ENCODE measurements at places on chromosomes 6 and 20.

GRCh38 chr6:52876056-52876787, 33.3 kb downstream of the GSTA3 start:
- H3K4me1 ChIP-seq: peaks cover 4% of the 10 kb centered on the region
- H3K27me3 ChIP-seq: no peaks in the 10 kb centered on the region
- H3K4me3 ChIP-seq: no peak overlapping the region
- H3K36me3 ChIP-seq: no peaks in the 10 kb centered on the region
- H3K27ac ChIP-seq: no peak overlapping the region

DNA sequence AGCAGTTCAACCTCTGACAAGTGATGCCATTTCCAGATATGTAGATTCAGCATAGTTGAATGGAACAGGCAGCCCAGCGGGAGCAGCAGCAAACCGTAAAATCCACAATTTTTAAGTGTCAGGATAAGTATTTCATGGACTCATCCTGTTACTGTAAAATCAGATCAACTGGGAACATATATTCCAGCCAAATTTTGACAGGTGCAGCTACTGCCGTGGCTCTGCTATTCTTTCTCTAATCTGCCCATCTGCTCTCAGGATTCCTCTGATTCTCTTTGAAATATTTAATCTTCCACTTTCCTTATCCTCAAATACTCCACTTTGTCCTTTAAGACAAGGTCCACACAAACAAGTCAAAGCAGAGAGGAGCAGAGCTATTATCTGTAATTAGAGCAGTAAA, 245.4 kb upstream of the ASCC3 start:
- H3K4me1 ChIP-seq: no peaks in the 10 kb centered on the region
- no peak overlapping the region for H3K4me3 ChIP-seq
- H3K36me3 ChIP-seq: no peaks in the 10 kb centered on the region
- no peak for DNase-seq

DNA sequence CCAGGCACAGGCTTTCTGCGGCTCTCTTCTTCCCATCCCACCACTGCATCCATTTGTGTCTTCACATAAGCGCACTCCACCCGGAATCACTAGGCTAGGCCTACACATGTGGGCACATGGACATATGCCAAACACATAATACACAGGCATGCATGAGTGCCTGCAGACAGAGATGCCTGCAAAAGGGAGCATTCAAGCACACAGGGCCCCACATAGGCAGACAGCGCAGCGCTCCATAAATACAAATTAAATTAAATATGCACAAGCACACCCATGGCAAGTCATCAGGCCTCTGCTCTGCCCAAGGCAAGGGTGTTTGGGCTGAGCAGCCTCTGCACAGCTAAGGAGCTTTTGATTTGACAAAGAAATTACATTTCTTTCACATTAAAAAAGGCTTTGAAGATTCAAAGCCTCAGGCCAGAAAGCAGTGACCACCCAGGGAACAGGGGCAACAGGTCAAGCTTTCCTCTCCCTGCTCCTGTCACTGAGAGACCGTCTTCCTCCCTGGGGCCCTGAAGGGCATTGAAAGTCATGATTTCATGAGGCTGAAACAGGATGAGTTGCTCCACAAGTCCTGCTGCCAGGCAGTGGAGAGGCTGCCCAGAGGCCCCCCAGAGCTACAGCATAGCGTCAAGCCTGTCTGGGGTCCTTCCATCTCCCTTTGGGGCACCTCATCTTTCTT, 134.2 kb upstream of the LRFN2 start:
- no peaks in the 10 kb centered on the region for H3K27me3 ChIP-seq
- H3K36me3 ChIP-seq: no peaks in the 10 kb centered on the region
- no peak overlapping the region for H3K4me3 ChIP-seq
- H3K27ac ChIP-seq: no peak overlapping the region

DNA sequence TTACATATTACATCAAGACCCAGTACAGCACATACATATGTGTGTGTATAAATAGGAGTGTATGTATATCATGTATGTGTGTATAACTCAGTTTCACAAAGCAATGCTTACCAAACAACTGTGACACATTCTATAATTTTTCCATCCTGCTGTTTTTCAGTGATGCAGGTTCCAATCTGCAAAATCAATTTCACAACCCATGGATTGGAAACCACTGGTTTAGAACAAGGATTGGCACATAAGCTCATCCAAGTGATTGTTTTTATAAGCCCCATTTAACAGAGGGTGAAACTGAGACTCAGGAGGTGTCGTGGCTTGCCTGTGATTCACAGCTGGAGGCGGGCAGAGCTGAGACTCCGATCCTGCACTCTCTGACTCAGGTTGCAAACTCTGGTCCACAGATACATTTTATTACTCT, 158.2 kb downstream of the ZMYND8 start:
- H3K27ac ChIP-seq: no peak overlapping the region
- H3K4me3 ChIP-seq: no peak overlapping the region
- DNase-seq: no peak
- no peaks in the 10 kb centered on the region for H3K36me3 ChIP-seq

DNA sequence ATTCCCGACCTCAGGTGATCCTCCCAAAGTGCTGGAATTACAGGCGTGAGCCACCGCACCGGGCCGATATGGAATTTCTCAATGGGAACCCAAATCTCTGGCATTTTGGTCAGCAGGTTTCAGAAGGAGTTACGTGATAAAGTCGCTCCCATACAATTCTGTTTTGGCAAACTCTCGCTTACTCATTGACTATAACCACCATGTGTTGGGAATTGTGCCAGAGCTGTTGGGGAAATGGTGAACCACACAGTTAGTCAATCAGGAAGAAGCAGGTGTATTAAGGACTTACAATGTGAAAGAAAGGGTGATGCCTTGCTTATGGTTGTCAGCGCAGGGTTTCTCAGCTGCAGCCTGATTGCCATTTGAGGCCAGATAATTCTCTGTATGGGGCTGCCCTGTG, 410.5 kb downstream of the QKI start:
- no peak overlapping the region for H3K27ac ChIP-seq
- no peak overlapping the region for H3K4me3 ChIP-seq
- H3K27me3 ChIP-seq: no peaks in the 10 kb centered on the region
- no peak for DNase-seq

GRCh38 chr6:90326404-90327057, 29.9 kb upstream of the BACH2 start:
- H3K36me3 ChIP-seq: no peaks in the 10 kb centered on the region
- no peaks in the 10 kb centered on the region for H3K27me3 ChIP-seq
- no peaks in the 10 kb centered on the region for H3K4me1 ChIP-seq
- no peak for DNase-seq

GRCh38 chr20:6685626-6686025, 81.9 kb upstream of the BMP2 start:
- H3K36me3 ChIP-seq: no peaks in the 10 kb centered on the region
- H3K27ac ChIP-seq: no peak overlapping the region
- DNase-seq: no peak
- H3K27me3 ChIP-seq: no peaks in the 10 kb centered on the region
- no peak overlapping the region for H3K4me3 ChIP-seq

GRCh38 chr6:141484711-141485110, 648.0 kb upstream of the GJE1 start:
- no peaks in the 10 kb centered on the region for H3K27me3 ChIP-seq
- H3K4me3 ChIP-seq: no peak overlapping the region
- peak; percentile 13 for DNase-seq

Measured in small intestine (tissue), 16 donors.